Activated CD8-positive, alpha-beta memory T cell treated with anti-CD3 and anti-CD28 coated beads for 1 hour (primary cell): ENCODE measurements at places on chromosomes 13 and 19.

GRCh38 chr19:14370169-14370939 lies 10.9 kb upstream of the ADGRE5 start:
- DNase-seq, result no peak

GRCh38 chr19:45779231-45780145 lies 2.8 kb downstream of the DMPK start:
- DNase-seq, result peak; percentile 40

DNA sequence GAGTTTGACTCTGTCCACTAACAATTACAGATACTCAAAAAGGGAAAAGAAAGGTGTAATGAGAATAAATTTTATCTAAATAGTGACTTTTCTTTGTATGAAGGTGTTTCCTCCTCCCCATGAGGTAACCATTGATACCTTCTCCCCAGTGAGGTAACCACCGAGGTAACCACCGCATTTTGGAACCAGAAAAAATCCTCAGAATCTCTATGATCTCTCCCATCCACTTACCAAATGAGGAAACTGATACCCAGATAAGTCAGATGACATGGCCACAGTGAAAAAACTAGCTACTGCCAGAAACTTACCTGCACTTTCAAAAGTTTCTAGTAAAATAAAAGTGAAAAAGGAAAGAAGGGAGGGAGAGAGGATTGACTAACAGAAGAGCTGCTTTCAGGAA lies 124.0 kb upstream of the FNDC3A start:
- no peak for DNase-seq

DNA sequence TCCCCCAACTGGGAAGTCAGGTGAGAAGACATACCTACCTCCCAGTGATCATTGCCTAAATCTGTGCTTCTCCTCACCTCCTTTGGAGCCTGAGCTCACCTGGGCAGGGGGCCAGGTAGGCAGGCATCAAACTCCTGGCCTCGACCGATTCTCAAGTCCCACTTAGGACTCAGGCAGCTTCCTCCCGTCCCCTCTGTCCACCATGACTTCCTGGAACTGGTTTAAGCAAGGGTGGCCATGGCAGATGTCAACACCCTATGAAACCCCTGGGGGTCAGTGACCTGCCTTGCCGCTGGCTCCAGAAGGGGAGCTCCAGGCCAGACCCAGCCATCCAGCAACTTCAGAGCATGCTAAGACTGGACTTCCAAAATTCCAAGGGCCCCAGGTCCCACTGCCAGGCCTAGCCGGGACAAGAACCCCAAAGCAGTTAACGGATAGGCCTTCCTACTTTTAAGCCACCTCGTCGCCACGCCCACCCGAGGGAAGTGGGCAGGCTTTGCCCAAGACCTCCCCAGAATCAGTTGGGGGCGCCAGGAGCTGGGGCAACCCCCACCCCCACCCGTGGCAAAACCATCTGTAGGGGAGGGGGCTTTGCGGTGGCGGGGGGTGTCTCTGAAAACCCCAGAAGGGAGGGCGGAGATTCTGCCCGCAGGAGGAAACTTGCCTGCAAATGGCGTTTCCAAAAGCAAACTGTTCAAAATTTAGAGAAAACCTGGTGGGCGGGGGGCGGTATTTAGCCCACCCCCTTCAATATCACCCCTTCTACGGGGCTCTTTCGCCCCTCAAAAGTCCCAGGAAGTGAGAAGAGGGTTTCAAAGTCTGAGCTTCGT lies 657 bp downstream of the PLIN3 start:
- no peak for DNase-seq

- DNase-seq, result no peak
These were observed 16.3 kb downstream of the ZNF823 start for GRCh38 chr19:11722414-11722813.

DNA sequence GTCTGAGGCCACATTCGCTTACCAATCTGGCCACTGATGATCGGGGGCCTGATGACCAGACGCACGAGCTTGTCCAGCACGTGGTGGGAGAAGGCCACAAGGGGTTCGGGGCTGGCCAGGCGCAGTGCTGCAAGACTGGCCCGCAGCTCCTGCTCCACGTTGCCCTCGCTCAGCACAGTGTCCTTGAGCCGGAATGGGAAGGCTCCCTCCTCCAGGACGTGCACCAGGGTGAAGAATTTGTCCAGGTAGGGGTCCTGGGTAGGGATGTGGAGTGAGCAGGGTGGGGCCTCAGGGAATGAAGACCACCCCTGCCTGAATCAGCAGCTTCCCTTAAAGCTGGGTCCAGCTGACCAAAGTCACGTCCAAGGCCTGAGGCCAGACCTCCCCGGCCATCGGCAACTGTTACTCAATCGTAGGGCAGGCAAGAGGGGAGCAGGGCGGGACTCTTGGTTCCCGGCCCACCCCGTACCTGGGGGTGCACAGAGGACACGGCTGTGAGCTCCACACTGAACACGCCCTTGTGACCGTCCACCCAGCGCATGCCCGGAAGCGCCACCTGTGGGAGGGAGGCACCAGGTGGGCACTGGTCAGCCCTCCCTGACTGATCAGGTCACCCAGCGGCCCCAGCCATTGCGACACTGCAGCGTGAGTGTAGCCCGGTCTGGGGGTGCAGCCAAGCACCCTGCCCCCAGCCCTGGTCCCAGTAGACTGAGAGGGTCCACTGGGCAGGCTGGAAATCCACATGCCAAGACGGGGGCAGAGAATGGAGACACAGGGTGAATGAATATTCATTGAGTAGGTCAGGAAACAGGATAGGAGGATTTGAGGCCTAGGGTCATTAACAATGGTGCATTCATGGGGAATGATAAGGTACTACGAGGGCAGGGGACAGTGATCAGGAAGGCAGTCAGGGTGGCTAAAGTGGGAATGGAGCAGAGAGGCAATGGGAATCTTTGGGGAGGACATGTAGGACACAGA lies 2.8 kb upstream of the ANGPTL8 start:
- no peak for DNase-seq

DNA sequence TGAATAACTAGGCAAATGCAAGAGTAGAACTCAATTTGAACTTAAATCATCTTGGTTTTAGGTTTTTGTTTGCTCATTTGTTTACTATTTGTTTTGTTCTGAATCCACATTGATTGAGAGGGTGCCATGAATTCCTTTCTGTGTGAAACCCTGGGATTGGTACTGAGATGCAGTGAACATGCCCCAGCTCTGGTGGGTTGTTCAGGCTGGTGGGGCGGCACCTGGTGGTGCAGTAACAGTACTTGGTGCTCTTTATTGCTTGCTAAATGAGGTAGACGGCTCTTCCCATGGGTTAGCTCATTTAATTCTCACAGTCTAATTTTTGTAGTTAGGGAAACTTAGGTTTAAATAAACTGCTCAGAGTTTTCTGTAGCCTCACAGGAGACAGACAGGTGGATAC lies 48.4 kb downstream of the WASF3 start:
- no peak for DNase-seq

DNA sequence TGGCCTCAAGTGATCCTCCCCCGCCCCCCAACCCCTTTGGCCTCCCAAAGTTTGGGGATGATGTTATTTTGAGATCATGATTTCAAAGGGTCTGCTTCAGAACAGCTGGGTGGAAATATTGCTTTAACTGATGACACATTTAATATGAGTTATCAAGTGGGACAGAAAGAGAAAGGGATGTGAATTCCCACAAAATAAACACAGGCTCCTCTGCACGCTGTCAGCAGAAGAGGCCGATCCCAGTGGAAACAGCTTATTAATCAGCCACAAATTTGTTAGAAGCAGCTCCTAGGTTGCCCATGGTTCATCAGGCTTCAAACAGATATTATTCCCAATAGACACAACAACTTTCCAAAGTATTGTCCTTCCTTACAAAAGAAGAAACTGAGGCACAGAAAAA lies 4.7 kb downstream of the DCLK1 start:
- DNase-seq, result no peak

GRCh38 chr13:51373451-51373850 lies 34.0 kb downstream of the SERPINE3 start:
- DNase-seq, result no peak

DNA sequence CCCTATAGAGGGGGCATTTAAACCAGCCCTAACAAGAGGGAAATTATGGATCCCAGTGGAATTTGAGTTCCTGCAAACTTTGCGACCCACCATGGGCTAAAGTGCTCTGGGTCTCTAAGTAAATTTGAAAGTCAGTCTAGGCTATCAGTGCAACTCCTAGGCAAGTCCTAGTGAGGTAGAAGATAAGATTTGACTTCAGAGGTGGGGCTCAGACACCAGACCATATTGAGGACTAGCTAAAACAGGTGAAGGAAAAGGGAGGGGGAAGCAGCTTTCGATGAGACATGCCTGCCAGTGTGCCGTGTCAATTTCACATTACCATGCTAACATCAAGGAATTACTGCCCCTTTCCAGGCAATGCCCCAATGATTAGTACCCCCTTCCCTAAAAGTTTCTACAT lies 38.4 kb downstream of the CD320 start:
- no peak for DNase-seq

- peak; percentile 60 for DNase-seq
These were observed 4.0 kb upstream of the FLT3LG start for GRCh38 chr19:49469828-49470614.

- no peak for DNase-seq
These were observed 792 bp upstream of the PEX11G start for GRCh38 chr19:7489609-7490044.

DNA sequence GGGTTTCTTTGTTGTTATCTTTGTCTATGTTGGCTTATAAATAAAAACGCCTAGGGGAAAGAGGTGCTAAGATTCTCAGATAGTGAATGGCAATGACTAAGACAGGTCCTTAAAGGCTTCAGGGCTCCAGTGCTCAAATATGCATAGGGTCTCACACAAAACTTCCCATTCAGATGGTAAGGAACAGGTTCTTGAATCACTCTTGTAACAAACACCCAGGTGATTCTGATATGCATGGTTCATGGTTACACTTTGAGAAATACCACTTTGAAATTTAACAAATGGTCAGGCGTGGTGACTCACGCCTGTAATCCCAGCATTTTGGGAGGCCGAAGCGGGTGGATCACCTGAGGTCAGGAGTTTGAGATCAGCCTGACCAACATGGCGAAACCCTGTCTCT lies 17.1 kb downstream of the NUDT15 start:
- no peak for DNase-seq

DNA sequence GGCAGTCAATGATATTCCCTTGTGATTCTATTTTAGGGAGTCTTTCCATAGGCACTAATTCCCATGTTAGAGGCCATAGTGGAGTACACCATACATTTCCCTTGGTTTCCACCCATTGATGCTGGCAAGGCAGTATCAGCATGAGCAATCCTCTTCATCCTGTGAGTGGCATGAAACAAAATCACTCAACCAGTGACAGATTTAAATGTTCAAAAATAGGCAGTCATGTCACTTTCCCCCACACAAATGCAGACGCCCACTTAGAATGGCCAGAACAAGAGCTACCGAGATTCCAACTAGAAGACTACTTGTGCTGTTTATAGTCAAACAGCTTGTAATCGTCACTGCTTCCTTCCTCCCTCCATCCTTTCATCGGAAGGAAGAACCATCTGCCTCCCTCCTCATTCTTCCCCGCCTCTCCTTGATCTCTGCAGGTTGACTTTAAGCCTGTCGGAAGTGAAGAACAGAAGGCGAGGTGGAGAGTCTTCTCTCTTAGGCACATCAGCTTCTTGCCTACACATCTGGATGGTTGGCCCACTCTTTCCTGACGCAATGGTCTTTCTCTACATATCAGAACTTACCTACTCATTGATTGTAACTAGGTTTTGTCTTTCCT lies 22.6 kb downstream of the RASL11A start:
- no peak for DNase-seq

DNA sequence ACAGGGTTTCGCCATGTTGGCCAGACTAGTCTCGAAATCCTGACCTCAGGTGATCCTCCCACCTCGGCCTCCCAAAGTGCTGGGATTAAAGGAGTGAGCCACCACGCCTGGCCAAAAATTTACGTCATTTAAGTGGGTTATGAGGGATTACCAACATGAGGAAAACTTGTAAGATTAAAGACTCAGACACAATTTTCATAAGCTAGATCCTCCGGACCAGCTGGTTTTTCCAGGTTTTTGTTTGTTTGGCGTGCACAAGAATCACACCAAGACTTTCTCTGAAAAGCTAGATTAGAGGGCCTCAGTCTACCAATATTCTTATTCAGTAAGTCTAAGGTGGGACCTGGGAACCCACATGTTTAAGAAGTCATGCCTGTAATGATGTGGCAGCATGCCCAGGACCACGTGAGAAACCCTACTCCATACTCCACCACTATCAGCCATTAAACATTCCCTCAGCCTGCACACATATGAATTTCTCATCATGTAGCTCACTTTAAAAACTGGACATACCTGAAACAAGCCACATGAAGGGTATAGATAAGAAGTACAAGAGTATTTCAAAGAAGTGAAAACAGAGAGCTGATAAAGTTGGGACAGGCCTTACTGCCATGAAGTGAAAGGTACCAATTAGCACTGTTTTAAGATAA lies 25.7 kb downstream of the DIAPH3 start:
- no peak for DNase-seq
